ENCODE measurements at places on chromosomes 5 and 9.

GRCh38 chr9:32716425-32716824, 66.9 kb upstream of the TMEM215 start:
- H3K4me3 ChIP-seq = no peak overlapping the region
- no peaks in the 10 kb centered on the region for H3K4me1 ChIP-seq
- H3K27ac ChIP-seq = no peak overlapping the region
- peaks cover 2% of the 10 kb centered on the region for H3K27me3 ChIP-seq
- no peaks in the 10 kb centered on the region for H3K36me3 ChIP-seq

- no peak overlapping the region for H3K27ac ChIP-seq
- H3K36me3 ChIP-seq = no peaks in the 10 kb centered on the region
- no peaks in the 10 kb centered on the region for H3K27me3 ChIP-seq
- peaks cover 6% of the 10 kb centered on the region for H3K4me1 ChIP-seq
Observed at GRCh38 chr5:42719034-42719433, 37.6 kb upstream of the CCDC152 start.

- no peaks in the 10 kb centered on the region for H3K27me3 ChIP-seq
- H3K4me3 ChIP-seq = no peak overlapping the region
- DNase-seq = no peak
- H3K27ac ChIP-seq = no peak overlapping the region
- H3K4me1 ChIP-seq = no peaks in the 10 kb centered on the region
Observed at GRCh38 chr5:83281176-83281575, 190.4 kb upstream of the VCAN start.

DNA sequence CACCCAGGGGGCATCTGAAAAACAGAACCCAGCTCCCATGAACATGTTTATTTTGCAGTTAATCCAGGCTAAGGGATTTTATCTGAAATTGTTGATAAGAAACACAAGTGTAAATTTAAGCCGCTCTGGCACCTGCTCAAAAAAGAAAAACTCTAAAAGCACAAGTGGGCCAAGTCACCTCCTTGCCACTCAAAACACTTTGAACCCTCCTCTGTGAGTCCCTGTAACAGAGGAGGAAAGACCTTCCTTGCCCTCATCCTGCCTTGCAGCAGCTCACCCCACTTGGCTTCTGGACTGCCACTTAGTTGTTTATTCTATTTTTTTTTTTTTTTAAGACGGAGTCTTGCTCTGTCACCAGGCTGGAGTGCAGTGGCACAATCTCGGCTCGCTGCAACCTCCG, 39.5 kb downstream of the FAM78A start:
- DNase-seq = no peak
- H3K4me1 ChIP-seq = peaks cover 27% of the 10 kb centered on the region
- H3K27ac ChIP-seq = no peak overlapping the region
- peaks cover 6% of the 10 kb centered on the region for H3K27me3 ChIP-seq
- H3K4me3 ChIP-seq = no peak overlapping the region

- no peaks in the 10 kb centered on the region for H3K36me3 ChIP-seq
- H3K27me3 ChIP-seq = no peaks in the 10 kb centered on the region
- H3K27ac ChIP-seq = no peak overlapping the region
- no peak overlapping the region for H3K4me3 ChIP-seq
- H3K4me1 ChIP-seq = peaks cover 5% of the 10 kb centered on the region
Observed at GRCh38 chr9:6565312-6565711, 80.2 kb downstream of the GLDC start.

DNA sequence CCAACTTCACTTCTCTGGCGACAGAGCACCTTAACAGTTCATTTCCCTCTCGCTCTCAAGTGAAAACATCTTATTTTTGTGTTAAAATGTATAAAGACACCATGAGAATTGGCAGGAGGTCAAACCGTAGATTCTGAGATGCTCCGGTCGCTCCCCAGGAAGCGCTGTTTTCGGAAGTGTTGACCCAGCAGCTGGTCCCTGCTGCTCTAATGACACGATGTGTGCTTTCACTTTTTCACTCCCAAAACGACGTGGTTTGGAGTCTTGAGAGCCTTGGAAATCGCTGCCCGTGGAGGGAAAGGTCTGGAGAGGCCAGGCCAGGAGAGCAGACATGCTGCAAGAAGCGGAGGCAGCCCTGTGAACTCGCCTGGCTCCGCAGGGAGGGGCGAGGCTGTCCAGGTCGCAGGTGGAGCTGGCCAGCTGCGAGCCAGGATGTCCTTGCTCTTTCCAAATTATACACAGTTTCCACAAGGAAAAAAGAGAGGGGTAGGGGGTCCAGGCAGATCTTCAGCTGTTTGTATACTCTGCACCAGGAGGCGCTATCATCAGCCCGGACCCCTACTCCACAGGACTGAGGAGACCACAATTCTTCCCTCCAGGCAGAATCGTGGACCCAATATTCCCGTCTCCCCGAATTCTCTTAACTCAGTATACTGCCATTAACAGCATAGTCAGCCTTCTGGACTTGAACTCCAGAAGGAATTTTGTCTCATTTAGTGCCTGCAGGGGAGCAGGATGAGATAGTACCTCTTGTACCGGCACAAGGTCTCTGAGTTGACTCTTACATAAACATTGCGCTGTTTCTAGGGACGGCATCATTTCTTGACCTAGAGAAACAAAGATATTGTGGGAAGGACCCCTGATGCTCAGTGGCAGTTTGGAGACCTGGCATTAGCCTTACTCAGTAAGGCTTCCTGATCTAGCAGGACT, 248.6 kb upstream of the ANKRD55 start:
- H3K27ac ChIP-seq = no peak overlapping the region

GRCh38 chr5:134958755-134959154, 9.0 kb upstream of the CATSPER3 start:
- no peak overlapping the region for H3K27ac ChIP-seq
- H3K4me3 ChIP-seq = no peak overlapping the region
- H3K36me3 ChIP-seq = peaks cover 9% of the 10 kb centered on the region

DNA sequence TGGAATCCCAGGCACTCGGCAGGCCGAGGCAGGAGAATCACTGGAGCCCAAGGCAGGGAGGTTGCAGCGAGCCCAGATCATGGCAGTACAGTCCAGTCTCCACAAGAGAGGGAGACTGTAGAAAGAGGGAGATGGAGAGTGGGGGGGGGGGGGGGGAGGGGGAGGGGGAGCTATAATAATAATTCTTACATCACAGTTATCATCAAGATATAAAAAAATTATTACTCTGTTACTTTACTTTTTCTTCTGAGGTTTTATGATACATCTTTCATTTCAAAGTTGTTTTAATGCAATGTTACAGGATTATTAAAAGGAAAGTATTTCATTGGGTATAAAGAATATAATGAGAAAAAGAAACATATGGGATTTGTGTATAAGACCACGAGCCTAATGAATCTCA, 17.8 kb upstream of the RAB3C start:
- no peaks in the 10 kb centered on the region for H3K27me3 ChIP-seq
- H3K27ac ChIP-seq = no peak overlapping the region
- no peaks in the 10 kb centered on the region for H3K4me1 ChIP-seq
- H3K4me3 ChIP-seq = no peak overlapping the region

All from glutamatergic neuron (in vitro differentiated cells).